CD4-positive, alpha-beta T cell treated with Interferon gamma for 1 hour (primary cell): ENCODE measurements at places on chromosomes 3 and 15.

- no peak for DNase-seq
Observed at GRCh38 chr15:32994810-32995424, 199.6 kb downstream of the FMN1 start.

DNA sequence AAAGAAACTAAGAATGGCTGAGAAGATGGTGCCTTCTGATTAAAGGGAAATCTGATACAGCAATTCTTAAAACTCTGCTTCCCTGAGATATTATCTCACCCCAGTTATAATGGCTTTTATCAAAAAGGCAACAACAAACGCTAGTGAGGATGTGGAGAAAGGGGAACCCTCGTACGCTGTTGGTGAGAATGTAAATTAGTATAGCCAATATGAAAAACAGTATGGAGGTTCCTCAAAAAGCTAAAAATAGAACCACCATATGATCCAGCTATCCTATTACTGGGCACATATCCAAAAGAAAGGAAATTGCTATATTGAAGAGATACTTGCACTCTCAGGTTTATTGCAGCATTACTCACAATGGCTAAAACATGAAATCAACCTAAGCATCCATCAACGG, 65.1 kb downstream of the GOLIM4 start:
- no peak for DNase-seq

DNA sequence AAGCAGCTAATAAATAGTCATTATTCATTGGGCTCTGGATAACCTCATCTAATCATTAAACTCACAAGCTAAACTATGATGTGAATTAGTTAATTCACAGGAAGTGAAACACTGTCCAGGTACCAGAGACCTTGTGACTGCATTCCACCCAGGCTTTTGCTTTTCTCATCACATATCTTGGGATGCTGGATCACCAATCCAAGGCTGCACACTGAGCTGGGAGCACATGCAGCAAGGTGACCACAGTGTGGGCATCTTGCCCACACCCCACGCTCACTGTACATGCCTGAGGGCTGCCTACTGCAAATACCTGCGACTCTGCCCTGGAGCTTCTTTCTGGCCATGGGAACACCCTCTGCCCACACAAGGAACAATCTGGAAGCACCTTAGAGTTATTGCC, 40.6 kb upstream of the TNFAIP8L3 start:
- no peak for DNase-seq

- DNase-seq, result no peak
Observed at GRCh38 chr15:94476686-94477085, 245.3 kb downstream of the MCTP2 start.

- no peak for DNase-seq
Observed at GRCh38 chr15:23514484-23514883, 51.0 kb upstream of the MKRN3 start.

DNA sequence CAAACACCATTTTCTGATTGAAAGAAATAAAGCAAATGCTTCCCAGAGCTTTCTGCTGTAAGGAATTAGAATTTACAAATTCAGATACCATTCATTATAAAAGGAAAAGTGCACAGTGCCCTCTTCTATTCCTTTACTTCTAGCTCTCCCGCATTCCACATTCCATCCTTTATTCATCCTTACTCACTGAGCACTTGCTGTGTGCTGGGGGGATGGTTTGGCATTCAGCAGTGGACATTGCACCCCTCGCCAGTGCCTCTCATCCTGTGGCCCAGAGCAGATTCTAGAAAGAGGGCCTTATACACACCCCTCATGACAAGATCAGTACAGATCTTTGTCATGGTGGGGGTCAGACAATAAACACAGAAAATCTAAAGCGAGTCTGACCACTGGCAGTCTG, 73.0 kb downstream of the MGLL start:
- no peak for DNase-seq

GRCh38 chr3:133271539-133271938, 128.3 kb upstream of the BFSP2 start:
- no peak for DNase-seq

DNA sequence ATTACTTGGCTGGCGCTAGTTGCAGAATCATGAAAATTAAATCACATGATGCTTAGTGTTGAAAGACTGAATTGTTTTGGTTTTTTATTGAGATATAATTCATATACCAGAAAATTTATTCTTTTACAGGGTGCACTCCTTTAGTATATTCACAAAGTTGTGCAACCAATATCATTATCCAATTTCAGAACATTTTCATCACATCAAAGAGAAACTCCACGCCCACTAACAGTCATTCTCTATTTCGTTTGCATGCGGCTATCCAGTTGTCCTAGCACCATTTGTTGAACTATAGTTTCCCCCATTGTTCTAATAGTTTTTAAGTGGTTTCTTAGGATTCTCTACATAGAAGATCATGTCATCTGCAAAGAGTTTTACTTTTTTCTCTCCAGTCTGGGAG, 3.7 kb downstream of the EHD4 start:
- DNase-seq, result no peak

DNA sequence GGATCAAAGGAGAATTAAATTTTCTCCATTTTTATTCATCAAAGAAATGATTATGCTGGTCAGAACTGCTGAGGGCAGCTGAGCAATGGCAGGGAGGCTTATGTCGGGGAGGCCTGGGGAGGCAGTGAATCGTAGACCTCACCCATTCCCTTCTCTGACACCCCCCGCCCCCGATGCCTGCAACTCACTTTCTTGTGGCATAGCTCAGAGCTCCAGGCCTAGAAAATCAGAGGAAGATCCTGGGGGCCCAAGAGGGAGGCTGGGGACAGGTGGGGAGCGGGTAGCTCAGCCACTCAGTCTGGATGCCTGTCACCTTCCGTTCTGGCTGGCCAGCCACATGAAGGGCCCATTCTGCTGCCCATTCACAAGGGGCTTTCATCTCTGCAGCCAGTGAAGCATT, 1.1 kb upstream of the DNAH1 start:
- no peak for DNase-seq

- no peak for DNase-seq
Observed at GRCh38 chr3:131782751-131783150, 252.1 kb downstream of the CPNE4 start.

DNA sequence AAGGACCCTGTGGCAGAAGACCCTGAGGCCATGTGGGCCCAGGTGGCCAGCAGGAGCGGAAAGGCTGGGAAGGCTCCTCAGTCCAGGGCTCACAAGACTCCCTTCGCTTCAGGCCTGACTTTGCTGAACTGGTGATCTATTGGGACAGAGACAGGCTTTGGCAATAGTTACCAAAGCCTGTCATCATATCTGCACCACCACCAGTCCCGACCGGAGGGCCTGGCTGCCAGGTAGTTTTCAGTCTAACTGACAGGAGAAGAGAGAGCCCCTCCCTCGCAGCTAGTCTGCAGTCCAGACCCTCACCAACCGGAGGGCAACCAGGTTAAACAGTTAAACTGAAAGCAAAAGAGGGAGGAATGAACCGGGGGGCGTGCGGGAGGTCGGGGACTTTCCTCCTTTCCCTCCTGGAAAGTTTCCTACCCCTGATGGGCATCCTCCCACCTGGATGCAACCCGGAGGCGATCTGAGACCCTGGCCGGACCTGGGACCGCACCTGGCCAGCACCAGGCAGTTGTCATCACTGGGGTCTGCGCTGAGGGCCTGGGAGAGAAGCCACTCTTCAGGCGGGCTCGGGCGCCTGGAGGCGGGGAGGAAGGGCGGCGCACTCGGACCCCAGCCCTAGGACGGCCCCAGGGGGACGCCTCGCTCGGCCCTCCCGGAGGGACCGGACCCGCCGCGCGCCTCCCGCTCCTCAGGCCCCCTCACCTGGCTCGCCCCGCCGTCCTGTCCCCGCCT, 435 bp downstream of the RAB27A start:
- peak; percentile 24 for DNase-seq

DNA sequence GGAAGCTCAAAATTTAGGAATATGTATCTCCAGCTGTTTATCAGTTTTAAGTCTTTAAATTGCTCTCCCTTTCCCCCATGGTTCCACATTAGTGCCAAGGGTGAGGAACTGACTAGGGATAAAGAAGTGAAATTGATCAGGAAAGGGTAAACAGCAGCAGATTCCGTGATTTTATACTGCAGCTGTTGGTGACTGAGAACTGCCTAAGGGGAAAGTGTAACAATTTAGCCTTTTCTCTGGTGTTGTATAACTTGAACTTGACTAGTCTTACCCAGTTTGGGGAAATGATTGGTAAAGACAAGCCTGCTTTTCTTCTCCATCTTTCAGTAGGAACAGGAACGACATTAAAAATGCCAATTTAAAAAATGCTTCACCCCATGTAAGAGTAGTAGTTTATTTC, 5.0 kb downstream of the SPRED1 start:
- no peak for DNase-seq

- DNase-seq, result no peak
Observed at GRCh38 chr3:173886-174285, 22.7 kb upstream of the CHL1 start.

- DNase-seq, result no peak
Observed at GRCh38 chr3:159724627-159725026, 264.0 kb upstream of the IL12A start.

DNA sequence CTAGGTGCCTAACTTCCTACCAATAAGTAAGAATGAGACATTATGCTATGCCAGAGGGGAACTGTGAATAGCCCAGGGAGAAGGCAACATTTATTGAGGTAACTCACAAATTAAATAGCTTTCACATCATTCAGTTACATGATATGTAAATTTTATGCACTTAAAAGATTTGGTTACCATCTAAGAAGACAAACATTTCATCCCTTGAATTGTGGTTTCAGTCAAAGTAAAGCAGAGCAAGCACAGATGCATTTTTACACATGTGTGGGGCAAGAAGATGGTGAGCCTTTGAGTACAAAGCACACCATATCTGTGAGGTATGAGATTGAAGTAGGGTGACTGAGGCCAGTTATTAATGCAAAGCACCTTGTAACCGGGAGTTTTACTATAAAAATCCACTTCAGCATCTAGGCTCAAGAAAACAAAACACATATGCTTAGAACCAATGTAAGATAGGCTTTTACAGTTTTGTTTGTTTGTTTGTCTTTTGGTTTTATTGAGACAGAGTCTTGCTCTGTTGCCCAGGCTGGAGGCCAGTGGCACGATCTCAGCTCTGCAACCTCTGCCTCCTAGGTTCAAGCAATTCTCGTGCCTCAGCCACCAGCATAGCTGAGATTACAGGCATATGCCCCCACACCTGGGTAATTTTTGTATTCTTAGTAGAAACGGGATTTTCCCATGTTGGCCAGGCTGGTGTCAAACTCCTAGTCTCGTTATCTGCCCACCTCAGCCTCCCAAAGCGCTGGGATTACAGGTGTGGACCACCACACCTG, 3.5 kb downstream of the PLSCR2 start:
- DNase-seq, result no peak

DNA sequence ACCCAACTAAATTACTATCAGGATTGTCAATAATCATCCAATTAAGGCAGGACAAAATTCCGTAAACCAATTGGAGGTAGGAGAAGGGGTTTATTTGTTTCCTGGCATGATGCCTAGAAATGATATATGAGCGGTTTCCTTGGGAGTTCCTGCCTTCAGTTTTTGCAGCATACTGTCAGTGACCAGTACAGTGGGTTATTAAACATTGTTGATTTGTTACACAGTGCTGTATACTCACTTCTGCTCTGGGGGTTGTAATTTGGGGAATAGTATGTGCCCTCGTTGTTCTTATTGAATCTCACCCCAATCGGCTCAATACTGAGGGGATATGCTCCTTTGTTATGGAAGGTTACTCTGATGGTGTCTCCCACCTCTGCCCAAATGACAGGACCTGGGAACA, 22.2 kb downstream of the CP start:
- no peak for DNase-seq

GRCh38 chr3:111712294-111713167, 117.4 kb upstream of the ZBED2 start:
- DNase-seq, result no peak

DNA sequence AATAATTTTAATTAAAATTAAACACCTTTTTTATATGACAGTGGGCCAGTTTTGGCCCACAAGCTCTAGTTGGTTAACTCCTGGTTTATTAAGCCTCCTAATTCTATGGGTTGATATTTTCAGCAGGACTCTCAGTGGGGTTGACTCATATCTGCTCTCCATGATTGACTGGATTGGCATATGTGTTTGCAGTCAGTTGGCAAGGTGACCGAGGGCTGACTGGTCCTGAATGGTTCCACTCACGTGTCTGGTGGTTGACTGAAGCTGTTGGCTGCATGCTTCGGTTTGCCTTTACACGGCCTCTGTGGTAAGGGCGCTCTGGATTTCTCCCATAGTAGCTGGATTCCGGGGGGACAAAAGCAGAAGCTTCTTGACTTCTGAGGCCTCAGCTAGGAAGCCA, 65.3 kb upstream of the ZNF280D start:
- no peak for DNase-seq

- peak; percentile 91 for DNase-seq
Observed at GRCh38 chr3:141498598-141499223, 11.9 kb downstream of the RASA2 start.

GRCh38 chr3:100966807-100967206, 26.4 kb downstream of the ABI3BP start:
- DNase-seq, result no peak

DNA sequence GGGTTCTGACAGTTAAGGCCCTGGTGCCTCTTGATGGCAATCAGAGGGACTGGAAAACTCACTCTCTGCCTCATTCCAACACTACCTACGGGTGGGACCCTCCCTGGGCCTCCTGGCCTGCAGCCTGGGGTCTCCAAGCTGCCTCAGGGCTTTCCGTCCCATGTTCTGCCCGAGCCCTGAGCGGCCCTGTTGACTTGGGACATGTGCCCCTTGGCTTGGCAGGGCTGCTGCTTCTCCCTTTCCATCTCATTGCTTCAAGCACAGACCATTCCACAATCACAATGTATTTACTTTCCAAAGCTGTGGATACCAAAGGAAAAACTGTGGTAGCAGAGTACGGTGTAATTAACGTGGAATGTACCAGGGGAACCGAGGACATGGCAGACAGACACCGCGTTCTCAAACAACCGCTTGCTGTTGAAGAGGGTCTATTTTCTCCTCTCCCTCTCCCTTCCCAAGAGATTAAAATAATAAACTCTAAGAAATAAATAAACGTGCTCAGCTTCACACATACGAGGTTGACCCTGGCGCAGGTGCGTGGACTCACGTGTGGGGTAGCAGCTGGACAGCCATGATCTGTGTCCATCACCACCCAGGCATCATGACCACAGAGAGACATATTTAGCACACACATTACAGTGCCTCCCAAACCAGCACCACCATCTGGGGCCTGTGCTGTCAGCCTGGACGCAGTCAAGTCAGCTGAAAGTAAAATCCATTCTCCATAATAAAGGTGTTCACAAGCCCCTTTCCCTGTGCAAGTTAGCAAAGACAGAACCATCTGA, 172.0 kb downstream of the XXYLT1 start:
- no peak for DNase-seq

GRCh38 chr3:83498361-83499016, 1460.3 kb upstream of the CADM2 start:
- DNase-seq, result no peak

DNA sequence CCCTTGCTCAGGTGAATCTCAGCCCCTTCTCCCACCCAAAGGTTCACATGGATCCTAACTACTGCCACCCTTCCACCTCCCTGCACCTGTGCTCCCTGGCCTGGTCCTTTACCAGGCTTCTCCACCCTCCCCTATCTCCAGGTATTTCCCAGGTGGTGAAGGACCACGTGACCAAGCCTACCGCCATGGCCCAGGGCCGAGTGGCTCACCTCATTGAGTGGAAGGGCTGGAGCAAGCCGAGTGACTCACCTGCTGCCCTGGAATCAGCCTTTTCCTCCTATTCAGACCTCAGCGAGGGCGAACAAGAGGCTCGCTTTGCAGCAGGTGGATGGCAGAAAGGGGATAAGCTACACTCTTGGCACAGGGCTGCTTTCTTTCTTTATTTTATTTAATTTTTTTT, 4.5 kb downstream of the FAM131A start:
- no peak for DNase-seq

- no peak for DNase-seq
Observed at GRCh38 chr3:193951859-193952258, 184.1 kb upstream of the HES1 start.

- DNase-seq, result no peak
Observed at GRCh38 chr3:62035402-62036057, 337.8 kb downstream of the FEZF2 start.
